ENCODE measurements at places on chromosomes 4 and X.

DNA sequence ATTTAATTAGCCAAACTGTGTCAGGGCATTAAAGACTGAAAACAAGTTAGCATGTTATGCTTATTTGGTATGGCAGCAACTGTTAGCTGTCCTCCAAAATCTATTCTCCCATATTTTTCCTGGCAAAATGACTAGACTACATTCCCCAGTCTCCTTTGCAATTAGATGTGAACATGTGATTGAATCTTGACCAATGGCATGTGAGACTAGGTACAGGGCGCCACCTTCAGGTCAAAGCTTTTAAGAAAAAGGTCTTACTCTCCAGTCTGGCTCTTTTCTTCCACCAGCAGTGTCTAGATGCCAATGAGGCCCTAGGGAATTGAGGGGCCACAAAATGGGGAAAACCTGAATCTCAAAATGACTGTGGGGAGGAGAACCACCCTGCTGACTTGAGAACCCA, 408.2 kb downstream of the SMARCA1 start:
- no peak for DNase-seq

DNA sequence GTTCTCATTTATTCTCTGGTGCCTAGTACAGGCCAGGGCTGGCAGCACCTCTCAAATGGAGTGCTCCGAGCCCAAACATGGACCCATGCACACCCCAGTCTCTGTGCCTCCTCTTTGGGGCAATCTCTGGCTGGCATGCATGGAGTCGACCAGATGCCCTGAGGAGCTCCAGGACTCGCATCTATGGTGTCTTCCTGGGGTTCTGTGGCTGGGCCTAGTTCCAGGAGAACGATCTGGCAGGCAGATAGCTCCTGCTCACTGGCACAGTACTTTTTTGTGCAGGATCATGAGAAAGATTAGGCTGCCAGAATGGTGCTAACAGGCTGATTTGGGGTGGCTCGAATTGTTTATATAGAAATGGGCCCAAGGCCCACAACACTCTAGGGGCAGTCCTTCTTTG, 72.0 kb upstream of the PJA1 start:
- no peak for DNase-seq

DNA sequence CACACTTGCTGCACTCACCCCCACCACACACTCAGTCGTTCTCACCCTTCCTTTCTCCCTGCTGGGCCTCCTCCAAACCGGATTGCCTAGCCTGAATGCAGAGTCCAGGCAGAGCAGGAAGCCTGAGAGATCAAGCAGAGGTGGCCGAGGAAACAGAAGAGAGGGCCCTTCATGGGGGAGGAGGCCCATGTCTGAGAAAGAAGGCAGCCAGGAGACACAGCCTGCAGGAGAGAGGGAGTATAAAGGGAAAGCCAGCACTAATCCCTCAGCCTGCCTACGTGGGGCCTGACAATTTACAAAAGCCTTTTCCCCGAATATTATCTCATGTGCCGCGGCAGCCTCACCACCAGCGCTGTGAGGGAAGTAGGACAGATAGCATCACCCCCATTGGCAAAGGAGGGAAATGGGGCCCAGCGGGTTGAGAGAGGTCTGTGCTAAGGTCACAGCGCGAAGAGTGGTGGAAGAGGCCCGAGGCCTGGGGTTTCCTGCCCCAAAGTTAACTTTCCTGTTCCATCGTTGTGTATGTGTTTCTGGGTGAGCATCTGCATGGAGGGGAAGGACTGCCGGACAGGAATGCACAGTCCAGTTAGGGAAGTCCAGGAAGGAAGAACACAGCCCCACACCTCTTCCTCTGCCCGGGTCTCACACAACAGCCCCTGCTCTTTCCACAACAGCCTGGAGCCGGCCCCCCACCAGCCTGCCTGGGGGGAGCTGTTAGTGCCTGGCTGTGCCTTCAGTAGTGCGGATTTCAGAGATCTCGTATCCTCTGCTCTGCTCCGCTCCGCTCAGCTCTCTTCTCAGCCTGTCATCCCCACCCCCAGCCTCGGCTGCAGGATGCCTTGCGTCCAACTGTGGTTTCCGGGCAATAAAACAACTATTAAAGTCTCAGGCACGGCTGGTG, 50.9 kb upstream of the BCOR start:
- no peak for DNase-seq

- no peak for DNase-seq
Measured at GRCh38 chrX:95076449-95076848, 1402.4 kb downstream of the FAM133A start.

DNA sequence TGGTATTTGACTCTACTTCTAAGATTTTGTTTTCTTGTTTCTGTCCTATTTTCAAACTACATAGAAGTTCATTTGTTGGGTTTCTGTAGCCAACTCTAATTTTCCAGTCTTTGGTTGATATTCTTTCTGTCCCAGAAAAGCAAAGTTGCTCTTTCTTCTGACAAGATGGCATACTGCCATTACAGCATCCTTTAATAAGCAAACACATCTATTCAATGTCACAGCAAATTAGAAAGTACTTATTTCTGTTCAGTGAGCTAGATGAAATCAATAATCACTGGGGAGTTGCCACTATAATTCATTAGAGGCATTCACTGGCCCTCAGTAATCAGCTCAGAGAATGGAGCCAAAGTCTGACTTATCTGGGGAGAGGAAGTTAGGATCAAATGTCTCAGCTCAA, 1258.0 kb upstream of the IGFBP7 start:
- DNase-seq = no peak

DNA sequence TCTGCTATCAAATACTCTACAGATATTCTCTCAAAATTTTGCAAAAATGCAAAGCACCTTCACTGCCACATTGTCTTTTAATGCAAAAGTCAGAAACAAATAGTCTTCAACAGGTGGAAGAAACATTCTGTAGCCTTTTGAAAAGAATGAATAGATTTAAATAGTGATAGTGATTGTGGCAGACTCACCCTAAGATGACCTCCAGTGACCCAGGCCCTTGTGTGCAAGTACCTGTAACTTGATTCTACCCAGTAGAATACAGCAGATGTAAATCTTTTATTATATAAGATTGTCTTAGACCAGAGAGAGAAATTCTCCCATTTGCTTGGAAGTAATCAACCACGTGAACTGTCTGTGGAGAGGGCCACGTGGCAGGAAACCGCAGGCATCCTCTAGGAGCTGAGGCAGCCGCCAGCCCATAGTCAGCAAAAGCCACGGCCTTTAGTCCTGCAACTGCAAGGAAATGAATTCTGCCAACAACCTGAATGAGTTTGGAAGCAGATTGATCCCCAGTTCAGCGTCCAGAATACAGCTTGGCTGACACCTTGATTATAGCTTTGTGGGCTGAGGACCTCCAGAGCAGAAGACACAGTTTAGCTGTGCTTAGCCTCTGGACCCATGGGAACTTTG, 272.5 kb downstream of the ARHGAP10 start:
- DNase-seq = peak; percentile 24

GRCh38 chr4:186727169-186727976, 3.7 kb upstream of the FAT1 start:
- no peak for DNase-seq

DNA sequence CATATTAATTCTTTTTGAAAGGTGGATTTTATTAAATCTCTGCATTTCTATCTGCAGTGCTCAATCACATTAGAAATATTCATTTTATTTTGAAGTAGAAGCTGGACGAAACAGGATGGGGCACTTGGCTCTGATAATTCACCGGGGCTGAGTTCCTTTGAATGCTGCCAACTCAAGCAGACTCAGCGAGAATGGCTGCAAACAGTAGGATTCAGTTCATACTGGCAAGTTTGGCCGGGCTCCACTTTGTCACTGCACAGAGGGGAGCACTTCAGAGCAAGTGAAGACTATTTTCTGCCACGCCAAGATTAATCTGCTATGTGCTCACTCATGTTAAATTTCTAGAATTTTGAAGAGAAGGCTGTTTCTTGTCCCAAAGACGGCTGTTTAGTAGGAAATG, 30.7 kb upstream of the KLHL8 start:
- DNase-seq = no peak

- DNase-seq = no peak
Measured at GRCh38 chr4:85050736-85051135, 84.2 kb upstream of the WDFY3 start.

- no peak for DNase-seq
Measured at GRCh38 chr4:15368856-15369255, 59.0 kb upstream of the C1QTNF7 start.

- DNase-seq = no peak
Measured at GRCh38 chr4:184215709-184216328, 1.9 kb downstream of the ENPP6 start.

GRCh38 chr4:94530073-94530472, 78.3 kb downstream of the PDLIM5 start:
- no peak for DNase-seq
